ENCODE measurements at places on chromosomes 13 and 19. TPM values are rescaled to one million over a fixed set of nuclear protein-coding genes. Genes with fewer than 3 reads are reported as not detected.

The PLPPR3 gene
- not detected for total RNA-seq

The PDS5B gene
- 62.5 TPM for total RNA-seq

The FBXO17 gene
- not detected for total RNA-seq

The ZNF506 gene
- 25.1 TPM for total RNA-seq

The RASGRP4 gene
- 0.50 TPM for total RNA-seq

The CERS4 gene
- total RNA-seq: 27.7 TPM

The SBK3 gene
- total RNA-seq: not detected

The ICAM5 gene
- total RNA-seq: 0.57 TPM

The FGF21 gene
- total RNA-seq: not detected

The OR7C1 gene
- not detected for total RNA-seq

The FCER2 gene
- 0.31 TPM for total RNA-seq

The PRSS57 gene
- not detected for total RNA-seq

The ZNF841 gene
- total RNA-seq: 26.2 TPM

The C1QTNF9 gene
- not detected for total RNA-seq

The ZNF836 gene
- 15.5 TPM for total RNA-seq

The CCDC61 gene
- total RNA-seq: 29.2 TPM

The CEACAM20 gene
- total RNA-seq: not detected

The DENND1C gene
- 97.5 TPM for total RNA-seq

The CEACAM21 gene
- total RNA-seq: 49.4 TPM

The LILRB1 gene
- total RNA-seq: 0.92 TPM

The SGCG gene
- not detected for total RNA-seq

The DBP gene
- total RNA-seq: 18.3 TPM

The LIM2 gene
- total RNA-seq: not detected

The YJEFN3 gene
- 10.6 TPM for total RNA-seq

The DIRAS1 gene
- not detected for total RNA-seq

The UGGT2 gene
- not detected for total RNA-seq

The CGB8 gene
- total RNA-seq: not detected

The CYP2A7 gene
- not detected for total RNA-seq

The FXYD1 gene
- total RNA-seq: 1.4 TPM

The TYROBP gene
- total RNA-seq: 0.71 TPM

The C19orf85 gene
- total RNA-seq: not detected

The ZNF709 gene
- total RNA-seq: 1.7 TPM

The SLC7A10 gene
- total RNA-seq: not detected

The CRX gene
- not detected for total RNA-seq

The NLRP7 gene
- not detected for total RNA-seq

The SPTBN4 gene
- 0.47 TPM for total RNA-seq

The NRTN gene
- total RNA-seq: not detected

The DACT3 gene
- total RNA-seq: 0.42 TPM

The PPM1N gene
- total RNA-seq: 3.2 TPM

The ZNF730 gene
- total RNA-seq: 2.9 TPM

The SLITRK5 gene
- total RNA-seq: not detected

The SMIM44 gene
- not detected for total RNA-seq

The CD22 gene
- total RNA-seq: 0.63 TPM

The PRODH2 gene
- total RNA-seq: not detected

The ZNF575 gene
- 3.7 TPM for total RNA-seq

The HS6ST3 gene
- total RNA-seq: not detected

The RGL3 gene
- total RNA-seq: not detected

The CC2D1A gene
- total RNA-seq: 27.8 TPM

The LTBP4 gene
- 54.7 TPM for total RNA-seq

The CNFN gene
- not detected for total RNA-seq

The FXYD5 gene
- total RNA-seq: 338 TPM

The AMER2 gene
- total RNA-seq: not detected

The PLK5 gene
- total RNA-seq: not detected

The CEACAM19 gene
- 0.23 TPM for total RNA-seq

The LILRA1 gene
- not detected for total RNA-seq

The AXL gene
- total RNA-seq: not detected

Measured in activated CD8-positive, alpha-beta T cell treated with anti-CD3 and anti-CD28 coated beads, Interleukin-2, amount 10 ng/mL, durations not matched to agents 7 days and 5 days (primary cell).